Stimulated activated CD8-positive, alpha-beta memory T cell treated with anti-CD3 and anti-CD28 coated beads, Interleukin-15, amount 100 ng/mL, for 24 hours (primary cell): ENCODE measurements at places on chromosomes 4 and X.

- DNase-seq, result no peak
These were observed 77.6 kb downstream of the CWH43 start for GRCh38 chr4:49063670-49064069.

DNA sequence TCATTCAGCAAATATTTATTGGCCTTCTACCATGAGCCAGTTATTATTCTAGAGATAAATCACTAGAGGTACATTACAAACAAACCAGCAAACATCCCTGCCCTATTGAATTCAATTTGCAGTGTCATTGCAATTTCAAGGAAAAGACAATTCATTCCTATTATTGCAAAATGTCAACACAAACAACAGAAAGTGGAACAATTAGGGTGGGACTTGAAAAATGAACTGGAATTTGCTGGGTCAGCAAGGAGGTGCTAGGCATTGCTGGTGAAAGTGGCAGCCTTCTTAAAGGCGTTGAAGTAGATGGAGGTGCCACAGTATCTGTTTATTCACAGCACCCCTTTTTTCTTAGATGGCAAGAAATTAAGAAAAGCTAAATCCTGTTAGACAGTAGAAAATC is 224.0 kb upstream of the BMP3 start:
- no peak for DNase-seq

- no peak for DNase-seq
These were observed 28.4 kb downstream of the GAGE1 start for GRCh38 chrX:49627086-49627777.

DNA sequence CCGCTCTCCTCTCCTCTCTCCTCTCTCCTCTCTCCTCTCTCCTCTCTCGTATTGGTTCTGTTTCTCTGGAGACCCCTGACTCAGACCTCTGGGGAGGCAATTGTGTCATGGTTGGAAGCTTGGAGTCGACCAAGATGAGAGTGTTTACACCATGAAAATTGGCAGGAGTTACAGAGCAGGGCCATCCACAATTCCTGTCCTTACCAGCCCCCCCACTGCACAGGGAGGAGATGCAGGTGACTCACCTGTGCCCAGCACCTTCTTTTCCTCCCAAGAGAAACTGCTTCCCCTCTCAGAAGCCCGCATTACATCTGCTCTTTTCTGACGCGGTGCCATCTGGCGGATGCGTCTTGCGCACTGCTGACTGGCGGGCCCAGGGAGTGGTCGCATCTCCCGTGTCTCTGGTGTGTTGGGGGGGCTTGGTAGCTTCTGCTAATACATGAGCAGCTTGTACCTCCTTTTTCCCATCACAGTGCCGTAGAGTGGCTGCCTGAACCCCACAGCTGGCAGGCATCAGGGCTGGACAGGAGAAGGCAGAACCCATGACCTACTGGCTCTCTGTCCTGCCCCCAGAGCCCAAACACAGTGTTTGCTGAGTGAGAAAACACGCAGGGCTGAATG is 31.4 kb upstream of the GPR78 start:
- DNase-seq, result no peak

DNA sequence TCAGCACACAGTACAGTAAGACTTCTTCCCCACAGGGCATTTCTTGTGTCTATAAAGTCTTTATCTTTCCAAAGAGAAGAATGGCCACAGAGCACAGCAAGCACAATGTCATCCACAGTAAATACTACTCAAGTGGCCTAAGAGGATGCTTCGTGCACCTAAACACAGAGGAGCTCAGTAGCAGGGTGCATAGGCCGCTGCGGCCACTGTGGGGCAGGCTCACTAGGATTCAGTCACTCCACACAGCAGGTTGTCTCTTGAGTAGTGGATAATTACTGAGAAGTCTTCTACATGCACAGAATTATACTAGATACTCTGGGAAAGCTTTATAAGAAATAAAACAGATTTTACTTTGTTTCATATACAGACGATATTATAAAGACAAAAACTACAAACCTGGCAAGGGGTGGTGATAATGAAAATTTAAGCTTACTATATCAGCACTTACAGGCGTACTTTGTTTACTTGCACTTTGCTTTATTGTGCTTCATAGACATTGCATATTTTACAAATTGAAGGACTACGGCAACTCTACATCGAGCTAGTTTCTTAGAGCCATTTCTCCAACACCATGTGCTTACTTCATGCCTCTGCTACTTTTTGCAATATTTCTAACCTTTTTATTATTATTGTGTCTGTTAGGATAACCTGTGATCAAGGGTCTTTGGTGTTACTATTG is 78.5 kb downstream of the PRDM5 start:
- no peak for DNase-seq

GRCh38 chr4:24339260-24339659 is 245.1 kb downstream of the DHX15 start:
- DNase-seq, result no peak

- no peak for DNase-seq
These were observed 30.4 kb upstream of the ABCG2 start for GRCh38 chr4:88188738-88189417.

- DNase-seq, result no peak
These were observed 121.8 kb upstream of the ADAMTS3 start for GRCh38 chr4:72690771-72691170.

GRCh38 chr4:184168406-184169019 is 49.2 kb downstream of the ENPP6 start:
- peak; percentile 43 for DNase-seq

GRCh38 chrX:12967711-12968465 is 7.0 kb upstream of the TMSB4X start:
- no peak for DNase-seq

- peak; percentile 1 for DNase-seq
These were observed 60.1 kb downstream of the SH2D1A start for GRCh38 chrX:124406294-124407014.

DNA sequence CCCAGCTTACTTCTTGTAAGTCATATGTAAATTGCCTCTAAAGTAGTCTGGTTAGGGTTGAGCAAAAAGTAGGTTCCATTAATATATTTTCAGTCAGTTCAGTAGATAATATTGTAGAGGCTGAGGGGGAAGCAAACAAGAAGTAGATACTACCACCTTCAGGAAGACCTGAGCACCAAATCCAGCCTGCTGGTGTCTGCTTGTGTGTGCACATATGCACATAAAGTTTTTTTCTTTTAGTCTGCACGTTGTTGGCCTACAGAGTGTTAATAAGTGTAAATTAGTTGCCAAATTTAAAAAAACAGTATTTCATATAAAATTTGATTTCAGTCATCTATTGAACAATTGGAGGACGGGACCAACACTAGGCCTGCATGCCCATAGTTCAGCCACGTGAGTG is 76.7 kb downstream of the CCKAR start:
- DNase-seq, result no peak

DNA sequence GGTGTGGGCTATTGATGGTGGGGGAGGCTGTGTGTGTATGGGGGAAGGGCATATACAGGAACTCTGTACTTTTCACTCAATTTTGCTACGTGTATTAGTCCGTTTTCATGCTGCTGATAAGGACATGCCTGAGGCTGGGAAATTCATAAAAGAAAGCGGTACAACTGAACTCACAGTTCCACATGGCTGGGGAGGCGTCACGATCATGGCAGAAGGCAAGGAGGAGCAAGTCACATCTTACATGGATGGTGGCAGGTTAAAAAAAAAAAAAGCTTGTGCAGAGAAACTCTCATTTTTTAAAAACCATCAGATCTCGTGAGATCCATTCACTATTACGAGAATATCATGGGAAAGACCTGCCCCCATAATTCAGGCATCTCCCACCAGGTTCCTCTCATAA is 152.3 kb downstream of the NEK1 start:
- no peak for DNase-seq

- no peak for DNase-seq
These were observed 178 bp downstream of the NELFA start for GRCh38 chr4:2008671-2008920.

- no peak for DNase-seq
These were observed 434 bp upstream of the TMEM255A start for GRCh38 chrX:120311727-120312063.

- DNase-seq, result no peak
These were observed 83.0 kb upstream of the IL13RA1 start for GRCh38 chrX:118644378-118644777.

DNA sequence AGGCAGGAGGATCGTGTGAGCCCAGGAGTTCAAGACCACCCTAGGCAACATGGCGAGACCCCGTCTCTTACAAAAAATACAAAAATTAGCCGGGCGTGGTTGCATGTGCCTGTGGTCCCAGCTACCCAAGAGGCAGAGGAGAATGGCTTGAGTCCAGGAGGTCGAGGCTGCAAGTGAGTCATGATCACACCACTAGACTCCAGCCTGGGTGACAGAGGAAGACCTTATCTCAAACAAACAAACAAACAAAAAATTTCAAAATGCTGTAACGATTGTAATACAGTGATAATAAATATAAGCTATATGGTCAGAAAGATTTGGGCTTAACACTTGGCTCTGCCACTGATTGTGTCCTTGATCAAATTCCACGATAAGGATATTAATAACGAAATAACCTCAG is 24.2 kb downstream of the SLC25A4 start:
- DNase-seq, result no peak

GRCh38 chrX:52353838-52354237 is 15.0 kb upstream of the XAGE2 start:
- DNase-seq, result no peak

DNA sequence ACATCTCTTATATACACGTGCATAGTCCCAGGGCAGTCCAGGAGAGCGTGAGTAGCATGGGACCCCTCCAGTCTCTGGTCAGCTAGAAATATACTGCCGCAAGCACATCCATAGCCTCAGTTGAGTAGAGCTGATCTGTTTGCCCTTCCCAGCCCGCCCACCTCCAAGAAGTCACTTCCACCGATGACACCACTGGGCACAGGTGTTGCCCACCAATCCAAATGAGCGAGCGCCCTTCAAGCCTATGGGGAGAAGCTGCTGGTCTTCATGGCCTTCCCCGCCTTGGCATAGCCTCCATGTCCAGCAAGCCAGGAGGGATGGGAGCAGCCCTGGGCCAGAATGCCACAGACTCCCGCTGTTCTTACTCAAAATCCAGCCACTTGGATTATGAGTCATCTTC is 10.2 kb downstream of the DUSP9 start:
- DNase-seq, result no peak

GRCh38 chr4:5192271-5192670 is 141.0 kb downstream of the STK32B start:
- DNase-seq, result no peak

DNA sequence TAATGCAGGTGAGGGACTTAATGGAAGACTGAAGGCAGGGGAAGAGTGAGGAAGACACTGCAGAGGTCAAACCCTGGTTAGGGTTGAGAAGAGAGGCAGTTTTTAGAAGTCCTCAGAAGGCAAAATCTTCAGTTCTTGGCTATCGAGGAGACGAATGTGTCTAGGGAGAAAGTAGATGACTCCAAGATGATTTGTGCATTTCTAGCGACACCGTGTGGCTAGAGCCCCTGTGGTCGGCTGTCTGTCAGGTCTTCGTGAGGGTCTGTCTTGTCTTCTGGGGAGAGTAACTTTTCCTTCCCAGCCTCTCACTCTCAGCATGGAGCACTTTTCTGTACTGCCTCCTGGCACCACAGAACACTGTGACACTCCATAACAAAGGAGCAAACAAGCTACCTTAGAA is 458.1 kb downstream of the STIM2 start:
- no peak for DNase-seq

GRCh38 chr4:143016171-143016570 is 168.5 kb upstream of the USP38 start:
- no peak for DNase-seq

DNA sequence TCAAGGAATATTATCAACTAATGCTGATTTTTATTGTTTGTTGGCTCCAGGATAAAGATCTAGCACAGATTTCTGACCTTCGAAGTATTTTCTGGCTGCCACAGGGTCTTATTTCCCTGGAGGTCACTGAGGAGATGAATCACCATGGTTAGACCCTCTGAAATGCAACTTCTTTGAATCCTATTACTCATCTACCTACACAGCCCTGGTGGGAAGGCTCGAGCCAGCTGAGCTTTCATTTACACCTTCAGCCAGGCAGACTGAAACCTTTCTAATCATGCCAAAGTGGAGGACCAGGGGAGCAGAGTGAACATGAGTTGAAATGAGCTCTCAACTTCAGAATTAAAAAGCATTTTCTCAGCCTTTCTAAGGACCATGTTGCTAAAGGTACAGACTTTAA is 130.5 kb downstream of the SMIM20 start:
- DNase-seq, result no peak

- DNase-seq, result no peak
These were observed 25.9 kb downstream of the HTRA3 start for GRCh38 chr4:8295471-8295870.

GRCh38 chr4:112201915-112202505 is 29.6 kb upstream of the AP1AR start:
- no peak for DNase-seq

DNA sequence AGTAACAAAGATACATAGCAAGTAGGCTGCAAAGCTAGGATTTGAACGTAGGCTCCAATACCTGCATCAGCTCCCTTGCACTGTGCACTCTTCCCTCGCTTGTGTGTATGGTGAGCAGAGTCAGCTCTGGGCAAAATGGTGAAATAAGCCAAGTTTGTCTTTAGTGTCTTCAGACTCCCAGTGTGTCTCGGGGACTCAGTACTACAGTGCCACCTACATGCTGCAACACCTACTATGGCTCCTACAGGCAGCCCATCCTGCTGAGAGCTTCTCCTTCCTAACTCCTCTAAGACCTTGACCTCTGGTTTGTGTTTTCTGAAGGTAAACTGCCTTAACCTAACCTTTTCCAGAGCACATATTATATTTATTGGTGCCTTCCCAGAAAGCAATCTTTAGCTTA is 42.5 kb downstream of the RTL9 start:
- DNase-seq, result no peak

DNA sequence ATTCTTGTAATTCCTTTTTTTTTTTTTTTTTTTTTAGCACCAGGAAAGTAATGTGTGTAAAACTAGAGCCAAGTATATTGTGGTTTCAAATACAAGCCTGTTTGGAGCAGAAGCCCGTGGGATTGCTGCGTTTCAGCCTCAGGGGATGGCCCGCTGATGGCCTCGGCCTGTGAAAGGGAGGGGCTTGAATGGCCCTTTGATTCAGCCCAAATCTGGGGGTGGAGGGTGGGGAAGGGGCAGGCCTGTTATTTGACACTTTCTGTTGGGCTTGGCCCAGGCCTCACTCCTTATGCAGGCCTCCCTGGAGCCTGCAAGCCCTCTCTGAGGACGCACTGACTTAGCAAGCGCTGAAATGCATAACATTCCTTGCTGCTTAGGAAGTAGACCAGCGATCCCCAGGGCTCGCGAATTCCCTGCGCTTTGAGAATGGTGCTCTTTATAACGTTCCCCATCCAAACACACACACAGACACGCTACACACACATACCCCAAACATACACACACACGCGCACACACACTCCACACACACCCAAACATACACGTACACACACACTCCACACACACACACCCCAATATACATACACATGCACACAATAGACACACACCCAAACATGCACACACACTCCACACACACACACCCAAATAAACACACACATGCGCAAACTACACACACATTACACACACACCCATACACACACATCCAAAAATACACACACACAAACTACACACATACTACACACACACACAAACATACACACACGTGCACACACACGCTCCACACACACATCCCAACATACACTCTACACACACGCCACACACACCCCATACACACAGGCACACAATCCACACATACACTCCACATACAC is 29.6 kb downstream of the TLR10 start:
- DNase-seq, result no peak
